ENCODE measurements at places on chromosomes 11 and 22. TPM values are rescaled to one million over a fixed set of nuclear protein-coding genes. Genes with fewer than 3 reads are reported as not detected.

GRCh38 chr11:102986815-102987214, 31.3 kb upstream of the MMP13 start:
- no peak for DNase-seq

TRPM5 gene
- total RNA-seq: 7.2 TPM

DNA sequence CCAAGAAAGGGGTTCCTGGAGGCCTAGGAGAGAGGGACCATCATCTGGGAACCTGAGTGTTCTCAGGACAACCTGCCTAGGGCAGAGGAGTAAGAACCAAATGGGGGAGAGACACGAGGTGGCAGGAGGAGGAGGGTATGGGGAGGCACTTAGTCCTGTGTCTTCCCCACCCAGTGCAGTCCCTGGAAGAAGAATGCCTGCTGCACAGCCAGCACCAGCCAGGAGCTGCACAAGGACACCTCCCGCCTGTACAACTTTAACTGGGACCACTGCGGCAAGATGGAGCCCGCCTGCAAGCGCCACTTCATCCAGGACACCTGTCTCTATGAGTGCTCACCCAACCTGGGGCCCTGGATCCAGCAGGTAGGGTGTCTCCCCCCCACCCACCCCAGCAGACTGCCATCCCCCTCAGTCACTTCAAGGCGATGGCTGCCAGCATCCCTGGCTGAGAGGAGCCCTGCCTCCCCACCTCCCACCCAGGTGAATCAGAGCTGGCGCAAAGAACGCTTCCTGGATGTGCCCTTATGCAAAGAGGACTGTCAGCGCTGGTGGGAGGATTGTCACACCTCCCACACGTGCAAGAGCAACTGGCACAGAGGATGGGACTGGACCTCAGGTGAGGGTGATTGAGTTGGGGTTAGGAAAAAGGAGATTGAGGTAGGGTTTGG, 3.7 kb upstream of the INPPL1 start:
- DNase-seq: no peak

DNA sequence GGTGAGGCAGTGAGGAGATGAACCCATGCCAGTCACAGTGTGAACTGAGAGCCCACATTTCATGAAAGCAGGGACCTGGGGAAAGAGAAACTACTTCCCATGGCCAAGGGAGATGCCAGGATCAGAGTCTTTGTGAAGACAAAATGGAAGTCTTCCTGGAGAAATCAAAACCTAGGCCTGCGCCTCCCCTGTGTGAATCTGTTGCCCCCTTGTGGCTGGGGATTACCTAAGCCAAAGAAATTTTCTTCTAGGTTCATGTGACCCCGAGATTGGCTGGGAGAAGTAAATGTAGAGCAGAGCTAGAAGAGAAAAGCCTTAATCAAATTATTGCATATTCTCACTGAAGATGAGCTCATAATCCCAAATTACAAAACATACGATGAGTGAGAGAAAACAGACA, 1075.3 kb downstream of the TBC1D22A start:
- no peak for DNase-seq

DNA sequence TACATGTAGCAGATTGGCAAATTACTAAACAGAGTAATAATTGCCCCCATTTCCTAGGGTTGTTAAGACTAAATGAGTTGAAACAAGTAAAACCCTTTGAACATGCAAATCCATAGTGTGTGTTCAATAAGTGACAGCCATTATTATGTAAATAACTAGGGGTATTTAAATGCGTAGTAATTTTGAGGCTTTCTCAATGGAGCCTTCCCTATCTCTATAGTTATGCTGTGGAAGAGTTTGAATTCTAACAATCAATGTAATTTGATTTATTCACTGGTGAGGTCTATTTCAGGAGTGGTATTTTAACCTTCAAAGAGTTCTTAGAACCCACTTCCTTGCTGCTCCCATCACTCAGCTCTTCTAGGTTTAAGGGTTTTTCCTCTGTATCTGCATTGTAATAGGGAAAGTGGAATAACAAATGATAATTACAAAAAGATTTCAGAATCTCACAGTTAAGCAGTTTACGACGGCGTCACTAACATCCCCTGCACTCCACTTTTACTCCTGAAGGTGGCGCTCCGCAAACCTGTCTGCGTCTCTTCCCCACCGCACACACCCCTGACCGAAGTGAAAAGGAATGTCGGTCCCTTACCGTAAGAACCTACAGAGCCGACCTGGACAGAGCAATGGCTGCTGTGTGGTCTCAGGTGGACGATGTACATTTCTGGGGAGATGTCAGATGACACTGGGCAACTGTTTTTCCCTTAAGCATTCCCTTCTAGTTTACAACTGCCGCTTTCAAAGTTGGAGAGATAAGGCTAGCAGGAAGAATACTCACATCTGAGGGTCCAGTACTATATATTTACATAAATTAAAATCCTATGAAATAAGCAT, 80.8 kb downstream of the ZC3H12C start:
- peak; percentile 56 for DNase-seq

- no peak for DNase-seq
Measured at GRCh38 chr11:43243927-43244326, 67.9 kb upstream of the API5 start.

DNA sequence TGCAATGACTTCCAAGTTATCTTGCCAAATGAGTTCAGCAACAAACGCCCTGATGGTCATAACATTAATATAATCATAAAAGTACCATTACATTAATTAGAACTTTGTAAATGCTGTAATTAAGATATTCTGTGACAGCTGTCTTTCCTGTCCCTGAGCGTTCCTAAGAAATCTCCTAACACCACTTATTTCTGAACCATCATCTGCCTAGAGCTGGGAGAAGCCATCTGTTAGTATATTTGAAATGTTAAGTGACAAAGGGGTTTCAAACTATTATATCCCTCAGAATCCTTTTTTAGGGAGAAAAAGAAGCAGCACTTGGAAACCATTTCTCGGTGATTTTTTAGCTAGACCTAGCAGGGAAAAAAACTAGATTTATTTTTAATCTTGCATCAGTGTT, 657.5 kb downstream of the FAM181B start:
- DNase-seq: no peak

DNA sequence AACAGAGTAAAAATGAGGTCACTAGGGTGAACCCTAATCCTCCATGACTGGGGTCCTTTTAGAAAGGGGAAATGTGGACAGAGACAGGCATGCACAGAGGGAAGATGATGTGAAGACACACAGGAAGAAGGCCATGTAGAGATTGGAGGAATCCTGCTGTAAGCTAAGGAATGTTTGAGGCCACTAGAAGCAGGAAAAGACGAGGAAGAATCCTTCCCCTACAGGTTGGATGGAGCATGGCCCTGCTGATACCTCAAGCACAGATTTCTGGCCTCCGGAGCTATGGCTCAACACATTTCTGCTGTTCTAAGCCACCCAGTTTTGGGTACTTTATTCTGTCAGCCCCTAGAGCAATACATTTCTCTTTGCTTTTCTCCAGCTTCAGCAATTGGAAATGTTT, 486.9 kb downstream of the MIAT start:
- no peak for DNase-seq
